Adrenal gland (tissue), 19 donors: ENCODE measurements at places on chromosomes 5 and 9. TPM values are rescaled to one million over a fixed set of nuclear protein-coding genes. Genes with fewer than 3 reads are reported as not detected.

The IGFBPL1 gene
- total RNA-seq, result 4.4 TPM

The RETREG1 gene
- 2.2 TPM for total RNA-seq

DNA sequence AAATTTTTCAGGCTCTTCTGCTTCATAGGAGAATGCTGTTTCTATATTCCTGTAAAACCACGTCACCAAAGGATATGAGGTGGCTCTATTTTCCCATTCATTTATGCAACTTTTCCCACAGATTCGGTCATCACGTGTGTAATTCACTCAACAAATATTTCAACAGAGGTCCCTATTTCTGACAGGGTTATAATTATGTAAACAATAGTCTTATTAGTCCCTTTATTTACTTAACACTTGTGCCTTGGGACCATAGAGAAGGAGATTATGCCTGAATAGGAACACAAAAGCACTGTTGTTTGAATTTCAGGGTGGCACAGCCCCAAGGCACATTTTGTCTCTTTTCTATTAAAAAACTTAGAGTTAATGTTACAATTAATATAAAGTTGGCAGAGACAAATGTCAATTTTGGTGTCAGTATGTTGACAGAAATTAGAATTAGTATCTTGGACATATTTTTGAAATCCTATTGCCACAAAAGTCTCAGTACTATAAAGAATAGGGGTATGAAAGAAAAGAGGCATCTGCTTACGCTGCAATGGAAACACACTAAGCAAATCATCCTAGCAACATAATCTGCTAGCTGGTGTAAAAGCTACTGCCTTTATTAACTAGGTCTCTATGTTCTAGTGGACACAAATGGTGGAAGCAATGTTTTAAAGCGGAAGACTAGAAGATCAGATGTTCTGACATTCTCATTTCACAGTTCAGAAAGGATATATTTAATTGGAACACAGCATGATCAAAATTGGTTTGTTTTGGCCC lies 229.1 kb upstream of the TBCA start:
- no peak for DNase-seq
- H3K4me3 ChIP-seq, result no peak overlapping the region
- H3K27me3 ChIP-seq, result no peaks in the 10 kb centered on the region
- no peak overlapping the region for H3K27ac ChIP-seq

DNA sequence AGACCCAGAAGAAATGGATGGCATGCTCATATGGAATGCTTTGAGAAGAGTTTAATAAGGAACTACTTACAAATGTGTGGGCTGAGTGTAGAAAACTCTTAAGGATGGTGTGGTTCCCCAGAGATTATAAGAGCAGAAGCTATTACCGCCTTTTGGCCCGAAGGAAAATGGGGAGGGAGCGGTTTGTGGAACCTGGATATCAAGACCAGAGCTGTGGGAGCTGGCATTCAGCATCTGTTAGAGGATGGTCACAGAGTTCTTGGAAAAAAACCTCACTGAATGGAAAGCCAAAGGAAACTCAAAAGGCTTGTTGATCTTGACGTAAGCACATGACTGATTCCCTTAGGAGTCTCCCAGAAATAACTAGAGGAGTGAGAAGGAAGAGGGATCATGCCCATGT lies 151.0 kb downstream of the PJA2 start:
- no peaks in the 10 kb centered on the region for H3K27me3 ChIP-seq
- H3K27ac ChIP-seq, result no peak overlapping the region
- H3K4me3 ChIP-seq, result no peak overlapping the region
- DNase-seq, result no peak
- no peaks in the 10 kb centered on the region for H3K36me3 ChIP-seq

DNA sequence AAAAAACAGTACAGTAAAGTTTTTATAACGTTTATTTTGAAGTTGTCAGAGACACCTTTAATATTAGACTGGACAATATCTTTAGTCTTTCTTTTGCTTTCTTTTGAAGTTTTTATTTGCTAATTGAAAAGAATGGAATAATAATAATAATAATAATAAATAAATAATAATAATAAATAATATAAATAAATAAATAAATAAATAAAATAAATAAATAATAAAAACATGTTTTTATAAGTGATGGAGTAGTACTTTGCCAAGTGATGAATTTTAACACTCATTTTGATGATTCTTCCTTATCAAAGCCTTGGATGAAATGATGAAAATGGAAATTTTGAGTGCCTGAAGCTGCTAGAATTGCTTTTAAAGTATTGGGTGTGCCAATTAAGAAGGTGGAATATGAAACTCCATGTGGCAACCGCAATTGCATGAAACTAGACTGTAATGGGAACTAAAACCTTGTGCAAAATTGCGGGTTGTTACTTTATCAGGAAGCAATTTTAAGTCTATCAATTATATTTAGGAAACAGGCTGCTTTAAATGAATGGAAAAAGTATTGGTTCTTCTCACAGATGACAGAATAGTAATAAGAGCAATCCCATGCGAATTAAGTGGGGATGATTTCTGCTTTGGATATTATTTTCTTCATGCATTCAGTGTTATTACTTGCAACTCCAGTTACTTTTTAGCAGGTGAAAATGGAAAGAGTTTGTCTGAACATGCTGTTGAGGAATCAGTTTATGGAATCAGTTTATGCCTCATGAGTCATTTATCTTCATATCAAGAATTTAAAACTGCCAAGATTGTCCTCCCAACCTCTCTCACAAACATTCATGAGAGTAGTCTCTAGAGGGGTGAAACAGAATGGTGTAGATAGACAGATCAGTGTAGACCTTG lies 4.6 kb downstream of the ANXA1 start:
- H3K4me1 ChIP-seq, result peaks cover 18% of the 10 kb centered on the region
- H3K36me3 ChIP-seq, result no peaks in the 10 kb centered on the region
- H3K27me3 ChIP-seq, result no peaks in the 10 kb centered on the region
- no peak for DNase-seq
- H3K4me3 ChIP-seq, result no peak overlapping the region
